ENCODE measurements at places on chromosomes 12 and 14.

- no peak for DNase-seq
Observed at GRCh38 chr12:131829791-131830334, 1.7 kb downstream of the MMP17 start.

DNA sequence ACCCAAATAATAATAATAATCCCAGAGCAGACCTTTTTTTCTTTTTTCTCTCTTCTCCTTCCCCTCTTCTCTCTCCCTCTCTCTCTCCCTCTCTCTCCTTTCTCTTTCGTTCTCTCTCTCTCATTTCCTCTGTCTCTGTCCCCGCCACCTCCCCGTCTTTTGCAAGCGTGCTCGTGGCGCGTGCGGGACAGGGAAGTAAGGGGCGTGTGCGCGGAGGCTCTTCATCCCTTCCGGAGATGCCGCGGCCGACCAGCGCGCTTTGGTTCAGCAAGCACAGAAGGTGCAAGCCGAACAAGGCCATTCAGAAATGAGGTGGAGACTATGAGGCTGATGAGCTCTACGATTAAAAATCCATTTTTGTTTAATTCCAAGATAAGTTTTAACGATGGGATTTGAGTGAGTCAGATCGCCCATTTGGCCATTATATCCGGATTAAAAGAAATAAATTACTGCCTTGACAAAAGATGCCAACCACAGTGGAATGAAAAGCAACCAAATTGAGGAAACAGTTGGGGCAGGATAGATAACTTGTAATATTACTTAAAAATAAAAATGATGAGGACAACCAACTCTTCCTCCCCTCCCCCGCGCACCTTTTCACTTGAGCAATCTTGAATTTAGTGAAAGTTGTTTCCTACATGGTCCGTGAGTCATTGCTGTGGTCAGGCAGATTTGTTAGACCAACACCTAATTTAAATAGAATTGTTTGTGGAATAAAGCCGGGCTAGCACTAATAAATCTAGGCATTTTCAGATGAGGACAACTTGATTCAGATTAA is 1.2 kb upstream of the AMIGO2 start:
- DNase-seq: peak; percentile 57

GRCh38 chr14:92513966-92514843 is 624 bp downstream of the RIN3 start:
- no peak for DNase-seq

- DNase-seq: no peak
Observed at GRCh38 chr12:122030424-122031035, 8.8 kb downstream of the BCL7A start.

DNA sequence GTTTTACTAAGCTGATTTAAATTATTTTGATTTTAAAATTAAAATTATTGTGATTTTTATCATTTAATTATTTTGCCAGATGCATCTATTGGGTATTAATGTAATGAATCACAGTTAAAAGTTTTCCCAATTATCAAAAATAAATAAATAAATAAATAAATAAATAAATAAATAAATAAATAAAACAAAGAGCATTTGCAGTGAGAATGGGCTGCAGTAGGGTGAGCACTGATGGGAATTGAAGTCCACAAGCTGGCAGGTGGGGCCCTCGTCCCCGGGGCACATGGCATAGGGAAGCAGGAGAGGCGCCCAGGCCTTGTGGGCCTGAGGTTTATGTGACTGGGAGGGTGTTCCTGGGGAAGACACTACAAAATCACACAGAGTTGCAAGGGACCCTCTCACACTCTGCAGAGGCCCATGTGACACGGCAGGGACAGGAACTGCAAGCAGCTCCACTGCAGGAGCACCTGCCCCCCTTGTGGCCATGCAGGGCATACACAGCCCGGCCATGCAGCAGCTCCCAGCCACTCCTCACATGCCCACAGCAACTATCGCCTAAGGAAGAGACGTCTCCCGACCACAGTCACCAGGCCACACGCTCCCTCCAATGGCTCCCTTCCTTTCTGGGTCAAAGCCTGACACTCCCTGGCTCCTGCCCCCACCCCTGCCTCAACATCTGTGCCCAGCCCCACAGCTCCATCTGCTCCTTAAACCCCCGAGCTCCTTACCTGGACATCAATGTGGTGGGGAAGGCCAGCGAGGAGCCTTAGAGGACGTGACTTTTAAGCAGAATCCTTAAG is 256.3 kb upstream of the SFSWAP start:
- DNase-seq: no peak

DNA sequence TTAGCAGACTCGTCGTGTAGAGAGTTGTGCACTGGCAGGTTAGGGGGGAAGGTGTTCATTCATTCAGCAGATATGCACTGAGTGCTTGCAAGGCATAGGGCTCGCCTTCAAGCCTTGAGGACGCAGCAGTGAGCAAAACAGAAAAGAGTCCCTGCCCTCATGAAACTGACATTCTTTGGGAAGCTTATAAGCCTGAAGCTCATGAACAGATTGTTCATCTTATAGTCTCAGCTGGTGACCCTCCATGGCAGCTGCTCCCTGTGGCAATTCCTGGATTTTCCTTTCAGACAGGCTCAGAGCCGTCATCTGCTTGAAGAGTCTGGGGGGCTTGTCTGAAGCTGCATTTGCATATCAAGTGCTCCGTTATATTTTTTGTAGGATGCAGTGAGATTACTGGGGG is 148.4 kb downstream of the PRKCH start:
- no peak for DNase-seq

GRCh38 chr14:92458136-92459029 is 55.2 kb upstream of the RIN3 start:
- no peak for DNase-seq

- DNase-seq: no peak
Observed at GRCh38 chr12:15700595-15700994, 88.6 kb downstream of the EPS8 start.

GRCh38 chr14:47543459-47543858 is 131.9 kb downstream of the MDGA2 start:
- no peak for DNase-seq

GRCh38 chr14:55747186-55747585 is 167.2 kb downstream of the KTN1 start:
- no peak for DNase-seq

- no peak for DNase-seq
Observed at GRCh38 chr12:31408763-31409162, 82.8 kb upstream of the SINHCAF start.

GRCh38 chr14:104148433-104149277 is 10.3 kb downstream of the KIF26A start:
- DNase-seq: no peak

DNA sequence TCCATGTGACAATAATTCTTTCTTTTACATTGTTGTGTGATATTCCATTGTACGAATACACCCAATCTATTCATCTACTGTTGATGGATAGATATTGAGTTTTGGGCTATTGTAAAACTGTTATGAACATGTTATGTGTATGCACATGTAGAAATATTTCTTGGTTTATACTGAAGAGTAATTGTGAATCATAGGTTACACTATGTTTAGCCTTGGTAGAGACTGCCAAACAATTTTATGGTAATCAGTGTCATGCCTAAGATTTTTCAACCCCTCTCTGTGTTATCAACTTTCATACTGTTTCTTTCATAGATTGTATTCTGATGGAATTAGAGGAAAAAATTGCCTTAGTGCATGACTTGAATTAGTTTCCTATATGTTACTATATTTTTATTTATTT is 39.5 kb downstream of the FRMD6 start:
- DNase-seq: no peak

DNA sequence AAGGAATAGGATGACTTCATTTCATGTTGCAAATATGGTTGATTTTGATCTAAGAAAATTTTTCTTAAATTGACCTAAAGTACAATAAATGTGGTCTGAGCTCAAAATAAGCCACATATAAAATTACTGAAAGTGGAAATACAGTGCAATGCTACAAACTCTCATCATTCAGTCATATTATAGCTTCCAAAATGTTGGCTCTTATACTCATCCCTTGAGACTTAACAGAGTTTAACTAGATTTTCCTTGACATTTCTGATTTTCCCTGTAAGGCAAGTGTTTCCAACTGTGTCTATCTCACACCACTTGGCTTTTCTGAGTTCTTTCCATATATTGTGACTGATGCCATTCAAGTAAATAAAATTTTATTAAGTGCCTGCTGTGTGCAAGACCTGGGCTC is 123.7 kb upstream of the NTF3 start:
- DNase-seq: no peak

GRCh38 chr12:27975222-27976136 is 2.9 kb upstream of the PTHLH start:
- DNase-seq: no peak

DNA sequence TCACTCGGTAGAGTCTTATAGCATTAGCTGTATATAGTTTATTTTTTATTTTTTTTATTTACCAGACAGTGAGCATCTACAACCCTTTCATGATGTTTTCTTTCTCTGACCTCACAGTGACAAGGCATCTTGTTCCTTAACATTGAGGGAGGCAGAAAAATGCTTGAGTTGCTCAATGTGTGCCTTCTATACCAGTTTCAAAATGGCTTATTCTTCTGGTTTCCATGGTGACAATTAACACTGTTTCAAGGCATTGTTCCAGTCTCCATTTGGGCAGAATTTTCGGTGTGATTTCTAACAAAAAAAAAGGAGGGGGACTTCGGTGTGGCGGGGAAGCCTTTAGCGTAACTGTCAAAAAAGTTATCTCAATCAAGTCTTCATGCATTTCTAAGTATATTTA is 209.7 kb upstream of the NPAS3 start:
- no peak for DNase-seq

DNA sequence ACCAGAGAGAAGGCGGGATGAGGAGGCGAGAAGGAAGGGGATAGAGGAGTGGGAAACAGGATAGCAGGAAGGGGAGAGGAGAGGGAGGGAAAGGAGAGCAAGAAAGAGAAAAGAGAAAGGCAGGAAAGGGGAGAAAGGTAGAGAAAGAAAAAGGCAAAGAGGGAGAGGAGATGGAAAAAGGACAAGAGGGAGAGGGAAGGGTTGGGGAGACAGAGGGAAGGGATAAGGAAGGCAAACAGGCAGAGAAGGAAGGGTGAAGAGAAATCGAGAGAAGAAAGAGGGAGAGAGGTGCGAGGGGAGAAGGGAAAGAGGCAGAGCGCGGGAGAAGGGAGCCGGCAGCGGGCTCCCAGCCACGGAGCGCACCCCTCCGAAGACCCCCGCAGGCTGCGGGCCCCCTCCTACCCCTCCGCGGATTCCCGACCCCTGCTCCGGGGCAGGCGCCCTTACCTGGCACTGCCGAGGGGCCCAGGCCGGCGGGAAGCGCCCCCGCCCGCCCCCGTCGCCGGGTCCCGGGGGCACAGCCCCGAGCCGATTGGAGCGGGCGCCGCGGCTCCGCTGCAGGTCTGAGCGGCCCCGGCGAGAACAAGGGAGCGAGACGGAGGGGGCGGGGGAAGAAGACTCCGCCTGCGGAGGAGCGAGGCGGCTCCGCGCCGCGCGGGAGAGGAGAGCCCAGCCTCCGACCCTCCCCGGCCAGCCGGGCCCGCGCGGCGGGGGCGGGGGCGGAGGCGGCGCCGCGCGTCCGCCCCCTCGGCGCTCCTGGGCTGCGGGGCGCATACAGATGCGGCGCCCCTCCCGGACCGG is at the start of gene CDH24:
Gene CDH24, minus strand, starts transcription at position 565 of the 801 bp plus-strand sequence. CDS start 1,787 bp downstream, outside the sequence.
- DNase-seq: peak; percentile 80

DNA sequence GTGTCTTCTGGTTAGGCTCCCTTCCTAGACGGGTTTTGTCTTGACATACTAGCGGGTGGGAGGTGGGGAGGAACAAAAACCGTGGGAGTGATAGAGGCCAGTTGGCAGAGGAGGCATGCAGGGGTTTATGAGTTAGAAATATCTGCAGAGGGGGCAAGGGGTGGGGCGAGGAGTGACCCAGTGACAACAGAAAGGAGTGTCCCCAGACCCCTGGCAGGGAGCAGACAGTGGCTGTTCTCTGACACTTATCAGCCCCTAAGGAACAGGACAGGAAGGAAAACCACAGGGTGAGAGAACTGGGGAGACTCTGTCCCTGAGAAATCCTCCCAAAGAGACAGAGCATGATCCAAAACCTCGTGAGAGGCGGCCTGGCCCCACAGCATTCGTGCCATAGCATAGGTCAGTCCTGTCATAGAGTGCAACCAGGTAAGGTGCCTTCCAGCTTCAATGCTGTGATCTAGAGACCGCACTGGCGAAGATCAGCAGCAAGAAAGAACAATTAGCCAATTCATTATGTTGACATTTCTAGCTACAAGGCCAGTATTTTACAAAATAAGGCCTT is 141.4 kb downstream of the CRADD start:
- no peak for DNase-seq

GRCh38 chr12:63232896-63233295 is 81.9 kb upstream of the AVPR1A start:
- DNase-seq: no peak

GRCh38 chr14:42378274-42378673 is 771.6 kb downstream of the LRFN5 start:
- DNase-seq: no peak

DNA sequence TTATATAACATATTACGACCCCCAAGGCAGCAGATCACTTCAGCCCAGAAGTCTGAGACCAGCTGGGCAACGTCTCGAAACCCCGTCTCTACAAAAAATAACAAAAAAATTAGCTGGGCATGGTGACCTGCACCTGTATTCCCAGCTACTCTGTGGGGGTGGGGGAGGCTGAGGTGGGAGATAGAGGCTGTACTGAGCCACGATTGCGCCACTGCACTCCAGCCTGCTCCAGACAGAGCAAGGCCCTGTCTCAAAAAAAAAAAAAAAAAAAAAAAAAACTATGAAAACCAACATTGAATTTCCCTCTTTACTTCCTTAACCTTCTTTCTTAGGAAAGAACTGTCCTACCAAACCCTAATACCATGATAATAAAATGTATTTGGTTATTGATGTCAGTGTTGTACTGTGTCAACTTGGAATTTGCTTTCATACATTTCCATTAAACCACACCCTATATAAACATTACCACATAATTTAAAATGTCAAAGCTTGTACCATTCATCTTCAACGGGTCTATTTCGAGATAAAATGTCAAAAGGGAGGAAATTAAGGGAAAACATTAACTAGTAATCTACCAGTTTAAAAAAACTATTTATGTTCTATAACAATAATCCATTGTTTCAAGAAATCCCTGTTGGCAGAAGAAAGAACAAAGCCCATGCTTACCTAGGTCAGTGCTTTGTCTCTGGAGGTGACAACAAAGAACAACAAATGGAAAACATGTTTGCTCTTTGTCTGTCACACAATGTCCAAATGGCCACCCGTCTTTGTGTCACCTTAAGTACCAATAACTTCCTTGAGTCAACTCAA is 17.4 kb downstream of the GALNT4 start:
- DNase-seq: no peak

- no peak for DNase-seq
Observed at GRCh38 chr12:109711596-109712461, 1.8 kb upstream of the FAM222A start.

- DNase-seq: no peak
Observed at GRCh38 chr12:116319898-116320621, 42.6 kb upstream of the MED13L start.

- DNase-seq: no peak
Observed at GRCh38 chr12:96233939-96234461, 39.8 kb downstream of the ELK3 start.

DNA sequence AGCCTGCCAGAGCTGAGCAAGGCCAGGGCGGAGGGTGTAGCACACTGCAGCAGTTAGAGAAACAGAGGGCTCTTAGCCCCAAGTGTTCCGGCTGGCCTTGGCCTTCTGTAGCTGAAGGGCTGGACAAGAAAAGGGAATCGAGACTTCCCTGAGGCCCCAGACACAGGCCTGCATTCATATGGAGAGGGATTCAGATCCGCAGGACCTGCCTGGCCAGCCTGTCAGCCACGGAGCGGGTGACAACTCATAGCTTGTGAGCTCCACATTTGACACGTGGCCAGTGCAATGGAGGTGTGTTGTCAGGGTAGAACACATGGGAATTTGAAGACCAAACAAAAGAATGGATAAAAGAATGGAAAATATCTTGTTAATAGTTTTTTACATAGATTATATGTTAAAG is 182.2 kb upstream of the GSC start:
- DNase-seq: no peak

All from T-helper 2 cell (primary cell).